ENCODE measurements at places on chromosomes 4 and X. TPM values are rescaled to one million over a fixed set of nuclear protein-coding genes. Genes with fewer than 3 reads are reported as not detected.

Gene CLOCK
- total RNA-seq, result 28.1 TPM

Gene PRDM8
- 0.28 TPM for total RNA-seq

Gene SORBS2
- total RNA-seq, result 30.4 TPM

Gene AMER1
- total RNA-seq, result 7.6 TPM

Gene MAGEB2
- total RNA-seq, result not detected

DNA sequence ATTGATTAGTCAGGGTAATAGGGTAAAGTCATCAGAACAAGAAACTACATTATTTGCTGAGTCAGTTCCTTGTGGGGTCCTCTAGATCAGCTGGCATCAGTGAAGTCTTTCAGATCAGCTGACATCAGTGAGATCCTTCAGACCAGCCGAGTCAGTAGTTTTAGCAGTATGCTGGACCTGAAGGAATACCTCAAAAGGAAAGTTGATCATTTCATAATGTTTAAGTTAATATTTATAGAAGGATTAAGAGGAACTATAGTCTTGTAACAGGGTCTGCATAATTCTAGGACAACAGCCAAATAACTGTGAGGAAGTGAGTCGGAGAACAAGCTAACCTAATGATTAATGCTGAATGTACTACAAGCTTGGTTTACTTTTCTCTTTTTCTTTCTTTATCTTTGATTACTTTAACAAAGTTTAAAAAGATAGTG is 958 bp upstream of the UGT2B7 start:
- no peaks in the 10 kb centered on the region for H3K27me3 ChIP-seq
- no peak for DNase-seq
- H3K27ac ChIP-seq, result no peak overlapping the region
- no peaks in the 10 kb centered on the region for H3K36me3 ChIP-seq
- no peaks in the 10 kb centered on the region for H3K4me1 ChIP-seq

DNA sequence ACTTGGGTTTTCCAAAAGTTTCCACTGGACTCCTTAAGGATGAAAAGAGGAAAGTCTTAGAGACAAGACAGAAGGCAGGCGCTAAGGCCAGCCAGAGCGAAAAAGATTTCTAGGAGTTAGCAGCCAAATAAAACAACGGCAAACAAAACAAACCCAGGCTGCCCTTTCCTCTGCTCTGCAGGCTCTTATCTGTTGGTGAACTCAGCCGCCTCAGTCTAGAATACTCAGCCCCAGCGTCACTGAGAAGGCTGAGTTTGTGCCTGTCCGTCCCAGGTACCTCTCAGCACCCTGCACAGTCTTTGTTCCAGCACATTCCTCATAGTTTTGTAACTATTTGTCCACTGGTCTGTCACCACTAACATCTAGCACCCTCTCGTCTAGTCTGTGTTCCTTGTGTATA is 75.6 kb upstream of the FAM9C start:
- no peaks in the 10 kb centered on the region for H3K36me3 ChIP-seq
- no peak for DNase-seq
- no peaks in the 10 kb centered on the region for H3K4me1 ChIP-seq
- H3K4me3 ChIP-seq, result no peak overlapping the region
- H3K27me3 ChIP-seq, result no peaks in the 10 kb centered on the region

DNA sequence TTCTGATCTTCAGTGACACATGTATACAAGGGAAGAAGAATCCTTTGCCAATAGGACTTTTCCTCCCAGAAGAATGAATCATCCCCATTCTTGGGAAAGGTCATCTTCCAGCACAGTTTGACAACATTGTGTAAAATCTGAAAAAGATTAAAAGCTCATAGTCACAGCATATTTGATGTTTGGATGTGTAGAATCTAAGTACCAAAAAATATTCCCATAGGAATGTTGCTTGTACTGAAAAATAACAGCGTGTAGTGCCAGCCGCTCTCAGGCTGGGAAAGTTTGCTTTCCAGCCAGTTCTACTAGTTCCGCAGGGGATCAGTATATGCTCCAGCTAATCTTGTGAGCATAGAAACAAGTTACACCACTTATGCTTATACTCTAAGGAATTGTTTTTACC is 74.7 kb upstream of the IL13RA1 start:
- H3K27me3 ChIP-seq, result no peaks in the 10 kb centered on the region
- H3K4me1 ChIP-seq, result no peaks in the 10 kb centered on the region
- no peak overlapping the region for H3K4me3 ChIP-seq
- no peak for DNase-seq

GRCh38 chr4:6330384-6330767 is 60.7 kb downstream of the WFS1 start:
- DNase-seq, result peak; percentile 15
- H3K4me3 ChIP-seq, result no peak overlapping the region
- H3K4me1 ChIP-seq, result no peaks in the 10 kb centered on the region
- H3K27ac ChIP-seq, result no peak overlapping the region
- H3K27me3 ChIP-seq, result peaks cover 28% of the 10 kb centered on the region
- H3K36me3 ChIP-seq, result no peaks in the 10 kb centered on the region
